Ecto neural progenitor cell (in vitro differentiated cells): ENCODE measurements at places on chromosomes 6 and 20.

GRCh38 chr6:89567630-89568390 is 70.7 kb downstream of the LYRM2 start:
- no peak for DNase-seq

- no peak for DNase-seq
These were observed 16.0 kb downstream of the TCFL5 start for GRCh38 chr20:62845416-62846160.

GRCh38 chr20:60669211-60669610 is 582.9 kb upstream of the CDH4 start:
- no peak for DNase-seq

- DNase-seq, result no peak
These were observed 713.7 kb upstream of the EPHA7 start for GRCh38 chr6:94133106-94133505.

DNA sequence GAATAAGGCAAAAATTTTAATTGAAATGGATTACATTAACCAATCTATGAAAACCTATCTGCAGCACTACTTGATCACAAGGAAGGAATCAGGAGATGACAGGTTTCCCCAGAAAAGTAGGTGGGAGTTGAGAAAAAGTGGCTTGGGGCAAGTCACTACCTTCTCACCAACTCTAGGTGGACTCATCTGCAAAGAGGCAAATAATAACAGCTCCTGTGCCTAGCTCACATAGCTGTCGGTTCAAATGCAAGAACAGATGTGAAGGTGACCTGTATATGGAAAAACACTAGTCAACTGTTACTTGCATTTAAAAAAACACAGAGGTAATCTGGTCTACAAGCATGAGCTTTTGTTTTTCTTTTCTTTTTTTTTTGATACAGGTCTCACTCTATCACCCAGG is 67.2 kb downstream of the POPDC3 start:
- DNase-seq, result no peak

GRCh38 chr6:33161354-33162331 is 30.6 kb downstream of the COL11A2 start:
- peak; percentile 86 for DNase-seq

GRCh38 chr6:105105094-105105493 is 74.7 kb downstream of the POPDC3 start:
- DNase-seq, result no peak

GRCh38 chr20:13898012-13898612 is 92.3 kb downstream of the SEL1L2 start:
- no peak for DNase-seq

GRCh38 chr6:15389765-15390723 is 144.2 kb downstream of the JARID2 start:
- peak; percentile 70 for DNase-seq

DNA sequence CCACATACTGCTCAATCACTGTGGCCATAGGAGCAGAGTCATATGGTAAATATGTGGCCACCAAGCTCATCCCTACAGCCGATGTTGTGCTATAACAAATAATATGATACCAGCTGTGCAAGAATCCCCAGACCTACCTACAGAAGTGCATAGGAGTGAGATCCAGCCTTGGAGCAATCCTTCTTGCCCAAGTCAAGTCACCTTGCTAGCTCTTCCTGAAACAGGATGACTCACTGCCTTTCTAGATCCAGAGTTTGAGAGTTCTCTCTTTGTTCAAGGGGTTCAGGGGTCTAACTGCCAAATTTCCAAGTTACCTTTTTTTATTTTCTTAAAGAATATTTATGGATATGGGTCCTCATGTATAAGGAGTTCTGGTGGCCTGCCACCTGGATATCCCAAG is 195.7 kb upstream of the MAN1A1 start:
- no peak for DNase-seq

DNA sequence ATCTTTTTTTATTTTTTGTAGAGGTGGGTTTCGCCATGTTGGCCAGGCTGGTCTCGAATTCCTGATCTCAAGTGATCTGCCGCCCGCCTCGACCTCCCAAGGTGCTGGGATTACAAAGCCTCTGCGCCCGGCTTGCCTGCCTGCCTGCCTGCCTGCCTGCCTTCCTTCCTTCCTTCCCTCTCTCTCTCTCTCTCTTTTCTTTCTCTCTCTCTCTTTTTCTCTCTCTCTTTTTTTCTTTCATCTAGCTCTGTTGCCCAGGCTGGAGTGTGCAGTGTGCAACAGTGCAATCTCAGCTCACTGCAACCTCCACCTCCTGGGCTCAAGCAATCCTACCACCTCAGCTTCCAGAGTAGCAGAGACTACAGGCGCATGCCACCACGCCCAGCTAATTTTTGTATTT is 4.6 kb upstream of the ILRUN start:
- no peak for DNase-seq

DNA sequence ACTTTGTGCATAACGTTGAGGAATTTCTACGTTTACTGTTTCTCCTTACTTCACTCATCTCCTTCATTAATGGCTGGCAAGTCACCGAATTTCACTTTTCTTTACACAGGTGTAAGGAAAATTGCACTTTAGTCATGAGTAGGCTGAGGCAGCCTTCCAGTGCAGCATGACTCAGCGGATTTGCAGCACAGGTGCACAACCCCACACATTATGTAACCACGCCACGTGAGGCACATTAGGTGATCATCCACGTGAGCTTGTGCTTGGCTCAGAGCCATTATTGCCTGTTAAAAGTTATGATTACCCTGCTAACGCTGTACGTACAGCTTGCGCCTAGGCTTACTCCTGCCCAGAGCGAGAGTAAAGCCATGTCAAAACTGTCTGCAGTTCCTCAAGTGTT is 158.8 kb downstream of the NKAIN2 start:
- DNase-seq, result no peak

- no peak for DNase-seq
These were observed at the start of gene UNC93A for GRCh38 chr6:167290786-167291622. Gene UNC93A, plus strand, starts transcription at chr6:167291315. Its CDS starts 175 bp downstream, at chr6:167291490.

DNA sequence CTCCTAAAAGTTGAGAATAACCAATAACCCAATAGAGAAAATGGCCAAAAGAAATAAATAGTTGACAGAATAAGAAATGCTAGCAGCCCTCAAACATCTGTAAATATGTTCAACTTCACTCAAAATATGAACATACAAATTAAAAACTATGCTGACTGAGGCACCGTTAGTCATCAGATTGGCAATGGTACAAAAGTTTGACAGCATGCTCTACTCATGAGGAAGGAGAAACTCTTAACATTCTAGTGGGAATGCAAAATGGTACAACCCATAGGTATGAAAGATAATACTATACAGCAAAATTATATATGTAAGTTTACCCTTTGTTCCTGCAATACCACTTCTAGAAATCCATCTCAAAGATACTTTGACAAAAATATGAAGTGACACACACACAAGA is 1.6 kb upstream of the ZSCAN12 start:
- no peak for DNase-seq

- DNase-seq, result peak; percentile 7
These were observed 178.8 kb upstream of the AKAP12 start for GRCh38 chr6:151060766-151061531.

DNA sequence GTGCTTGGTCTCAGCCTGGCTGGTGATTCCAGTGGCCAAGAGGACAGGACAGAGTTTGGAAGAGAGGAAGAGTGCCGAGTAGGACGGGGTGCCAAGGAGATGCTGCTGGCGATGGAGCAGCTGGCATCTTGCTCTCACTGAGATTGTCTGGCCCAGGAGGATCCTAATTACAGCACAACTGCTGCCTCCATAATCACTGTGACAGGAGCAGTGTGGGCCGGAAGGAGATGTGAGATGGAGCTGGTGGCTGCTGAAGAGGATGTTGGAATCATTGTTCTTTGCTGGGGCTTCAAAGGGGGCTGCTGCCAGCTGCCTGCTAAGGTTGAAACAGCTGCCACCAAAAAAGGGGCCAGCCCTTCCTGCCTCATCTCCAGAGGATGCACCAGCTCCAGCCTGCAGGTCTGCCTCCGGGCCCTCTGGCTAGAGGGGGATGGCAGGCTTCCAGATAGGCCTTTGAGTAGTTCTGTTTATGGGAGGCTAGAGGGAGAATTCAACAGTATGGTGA is 214.4 kb downstream of the RNF144B start:
- DNase-seq, result no peak

DNA sequence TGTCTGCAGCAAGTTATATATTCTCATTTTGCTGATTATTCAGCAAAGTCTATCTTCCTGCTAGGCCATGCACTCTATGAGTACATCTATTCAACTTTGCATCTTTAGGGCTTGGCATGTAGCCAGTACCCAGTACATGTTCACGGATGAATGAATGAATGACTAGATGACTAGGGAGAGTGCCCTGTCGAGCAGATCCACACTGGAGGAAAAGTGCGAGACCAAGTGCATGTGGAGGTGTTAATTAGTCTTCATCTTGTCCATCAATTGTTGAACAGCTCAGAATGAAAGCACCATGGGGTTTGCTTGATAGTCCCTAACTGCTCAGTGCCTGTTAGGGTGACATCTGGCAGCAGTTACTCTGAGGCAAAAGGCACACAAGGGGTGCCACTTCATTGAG is 30.4 kb downstream of the TM9SF4 start:
- no peak for DNase-seq

DNA sequence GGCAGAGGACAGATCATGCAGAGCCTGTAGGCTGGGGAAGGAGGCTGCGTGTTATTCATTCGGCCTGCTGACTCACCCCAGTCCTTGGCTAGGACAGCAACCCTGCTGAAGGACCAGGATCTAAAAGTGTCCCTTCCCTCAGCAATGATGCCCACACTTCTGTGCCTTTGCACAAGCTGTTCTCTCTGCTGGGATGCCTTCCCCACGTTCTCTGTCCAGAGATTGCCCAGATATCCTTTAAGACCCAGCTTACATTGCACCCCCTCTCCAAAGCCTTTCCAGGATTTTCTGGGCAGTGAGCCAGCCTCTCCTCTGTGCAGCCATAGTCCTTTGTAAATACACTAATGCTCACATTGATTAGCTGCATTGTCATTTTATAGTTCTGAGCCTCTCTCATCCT is 99.3 kb upstream of the CHD6 start:
- DNase-seq, result no peak

GRCh38 chr20:10061641-10062040 is 26.9 kb downstream of the ANKEF1 start:
- DNase-seq, result no peak

DNA sequence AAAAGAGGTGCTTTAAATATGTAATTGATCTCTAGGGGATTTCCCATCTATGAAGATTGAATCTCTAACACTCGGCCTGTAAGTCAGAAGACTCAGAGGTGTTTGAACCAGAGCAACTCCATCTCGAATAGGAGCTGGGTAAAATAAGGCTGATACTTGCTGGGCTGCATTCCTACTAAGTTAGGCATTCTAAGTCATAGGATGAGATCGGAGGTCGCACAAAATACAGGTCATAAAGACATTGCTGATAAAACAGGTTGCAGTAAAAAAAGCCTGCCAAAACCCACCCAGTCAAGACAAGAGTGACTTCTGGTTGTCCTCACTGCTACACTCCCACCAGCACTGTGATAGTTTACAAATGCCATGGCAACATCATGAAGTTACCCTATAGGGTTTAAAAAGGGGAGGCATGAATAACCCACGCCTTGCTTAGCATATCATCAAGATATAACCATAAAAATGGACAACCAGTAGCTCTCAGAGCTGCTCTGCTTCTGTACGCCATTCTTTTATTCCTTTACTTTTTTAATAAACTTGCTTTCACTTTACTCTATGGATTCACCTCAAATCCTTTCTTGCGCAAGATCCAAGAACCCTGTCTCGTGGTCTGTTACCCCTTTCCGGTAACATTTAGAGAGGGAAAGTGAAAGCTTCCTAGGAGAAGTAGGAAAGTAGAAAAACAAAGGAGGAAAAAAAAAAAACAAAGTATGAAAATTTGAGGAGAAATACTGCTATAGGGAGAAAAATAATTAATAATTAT is 129.7 kb upstream of the PHACTR1 start:
- no peak for DNase-seq

DNA sequence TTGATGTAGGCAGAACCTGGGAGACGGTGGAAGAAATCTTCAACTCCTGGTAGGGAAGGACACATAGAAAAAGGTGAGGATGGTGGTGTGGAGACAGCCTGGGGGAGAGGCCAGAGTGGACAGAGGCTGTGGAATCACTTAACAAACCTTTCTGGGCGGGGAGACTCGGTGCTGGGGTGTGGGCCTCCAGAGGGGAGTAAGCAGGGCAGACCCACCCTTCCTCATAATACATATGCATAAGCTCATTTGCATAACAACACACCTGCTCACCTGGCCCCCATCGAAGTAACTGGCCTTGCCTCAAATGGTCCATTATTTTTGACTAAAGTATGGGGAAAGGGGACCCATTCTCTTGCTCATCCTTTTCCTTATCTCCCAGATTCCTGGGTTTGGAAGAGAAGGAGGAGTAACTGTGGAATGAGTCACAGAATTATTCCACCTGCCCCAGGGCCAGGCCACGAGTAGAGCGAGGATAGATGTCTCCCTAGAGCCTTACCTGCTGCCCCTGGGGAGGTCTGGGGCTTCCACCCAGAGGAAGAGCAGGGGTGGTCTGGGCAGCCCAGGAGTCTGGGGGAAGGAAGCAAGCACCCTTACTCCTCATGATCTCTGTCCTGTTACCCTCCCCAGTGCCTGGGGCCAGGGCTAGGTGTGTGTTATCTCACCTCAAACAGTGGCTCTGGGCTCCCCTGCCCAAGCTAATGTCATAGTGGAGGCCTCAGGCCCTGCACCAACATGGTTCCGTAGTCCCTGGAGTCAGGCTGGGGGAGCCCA is 10.7 kb upstream of the VEGFA start:
- DNase-seq, result no peak

DNA sequence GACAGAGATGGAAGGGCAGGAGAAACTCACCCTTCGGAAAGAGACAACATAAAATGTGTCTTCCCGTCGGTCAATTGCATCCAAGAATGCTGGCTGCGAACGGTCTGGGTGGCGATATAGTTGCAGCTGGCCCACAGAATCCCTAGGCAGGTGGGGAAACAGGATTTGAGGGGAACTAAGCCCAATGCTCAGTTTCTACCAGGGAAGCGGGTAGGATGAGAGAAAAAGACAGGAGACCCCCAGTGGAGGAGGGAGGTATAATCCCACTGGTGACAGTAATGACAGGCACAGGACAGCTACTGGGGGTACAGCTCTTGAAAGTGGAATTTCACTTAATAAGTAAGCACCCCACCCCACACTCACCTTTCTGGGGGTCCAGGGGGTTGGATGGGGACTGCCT is 7.5 kb upstream of the TNXB start:
- no peak for DNase-seq

DNA sequence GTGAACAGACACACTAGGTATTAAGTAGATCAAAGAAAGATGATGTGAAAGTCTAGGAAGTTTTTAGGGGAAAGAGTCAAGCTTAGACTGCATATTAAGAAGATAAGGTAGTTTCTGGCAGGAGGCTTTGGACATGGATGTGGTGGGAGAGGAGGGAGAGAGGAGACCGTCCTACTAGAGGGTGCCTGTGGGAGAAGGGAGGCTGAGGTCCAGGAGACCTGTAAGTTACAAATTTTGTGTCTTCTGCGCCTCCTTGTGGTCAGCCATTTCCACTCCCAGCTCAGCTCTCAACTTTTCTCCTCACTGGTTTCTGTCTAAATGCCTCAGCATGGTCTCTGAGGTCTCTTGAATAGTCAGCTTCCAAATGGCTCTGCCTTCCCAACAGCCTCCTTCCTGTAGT is 193.5 kb downstream of the UNC5CL start:
- DNase-seq, result peak; percentile 74

DNA sequence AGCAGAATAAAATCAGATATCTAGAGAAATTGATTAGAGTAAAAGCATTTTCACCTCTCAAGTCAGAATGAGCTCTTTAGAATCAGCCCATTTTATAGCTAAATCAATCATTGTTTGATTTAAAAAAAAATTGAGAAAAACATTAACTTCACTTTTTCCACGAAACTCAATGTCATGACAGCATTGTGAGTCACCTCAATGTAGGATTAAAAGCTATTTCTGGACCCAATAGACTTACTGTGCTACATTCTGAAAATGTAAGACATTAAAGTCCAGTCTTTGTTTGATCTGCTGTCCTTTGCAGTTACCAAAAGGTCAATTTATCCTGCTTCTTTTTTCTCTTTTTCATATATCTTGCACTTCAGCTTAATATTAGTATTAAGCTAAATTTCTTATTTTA is 519.4 kb upstream of the ZNF337 start:
- DNase-seq, result no peak
